Activated CD4-positive, alpha-beta T cell treated with anti-CD3 and anti-CD28 coated beads, Interleukin-2, amount 10 ng/mL, durations not matched to agents 7 days and 5 days (primary cell): ENCODE measurements at places on chromosomes 12 and 14. TPM values are rescaled to one million over a fixed set of nuclear protein-coding genes. Genes with fewer than 3 reads are reported as not detected.

The SELPLG gene
- 214 TPM for total RNA-seq

The PLCZ1 gene
- total RNA-seq: not detected

The AKAP5 gene
- 0.89 TPM for total RNA-seq

The PELI2 gene
- 3.6 TPM for total RNA-seq

The CDKL1 gene
- total RNA-seq: 14.6 TPM

The STAB2 gene
- total RNA-seq: not detected

The KLRB1 gene
- total RNA-seq: 3.1 TPM

GRCh38 chr14:64705381-64706118 lies 1.3 kb downstream of the PLEKHG3 start:
- H3K27ac ChIP-seq: peak overlapping the region; percentile 73
- H3K4me1 ChIP-seq: peaks cover 73% of the 10 kb centered on the region
- H3K4me3 ChIP-seq: peak overlapping the region; percentile 75
- peaks cover 58% of the 10 kb centered on the region for H3K27me3 ChIP-seq
- peaks cover 9% of the 10 kb centered on the region for H3K36me3 ChIP-seq
- DNase-seq: no peak

GRCh38 chr12:123801573-123802178 lies 39.6 kb downstream of the DNAH10 start:
- no peaks in the 10 kb centered on the region for H3K36me3 ChIP-seq
- no peak overlapping the region for H3K27ac ChIP-seq
- no peaks in the 10 kb centered on the region for H3K27me3 ChIP-seq
- DNase-seq: no peak
- no peak overlapping the region for H3K4me3 ChIP-seq

GRCh38 chr14:86973177-86973576 lies 1019.8 kb downstream of the GALC start:
- no peaks in the 10 kb centered on the region for H3K27me3 ChIP-seq
- H3K36me3 ChIP-seq: no peaks in the 10 kb centered on the region
- H3K27ac ChIP-seq: no peak overlapping the region
- DNase-seq: no peak
- H3K4me1 ChIP-seq: no peaks in the 10 kb centered on the region

- no peak overlapping the region for H3K27ac ChIP-seq
- H3K36me3 ChIP-seq: no peaks in the 10 kb centered on the region
- H3K4me3 ChIP-seq: no peak overlapping the region
- peaks cover 9% of the 10 kb centered on the region for H3K4me1 ChIP-seq
These were observed 63.0 kb upstream of the HMGA2 start for GRCh38 chr12:65761301-65761700.

DNA sequence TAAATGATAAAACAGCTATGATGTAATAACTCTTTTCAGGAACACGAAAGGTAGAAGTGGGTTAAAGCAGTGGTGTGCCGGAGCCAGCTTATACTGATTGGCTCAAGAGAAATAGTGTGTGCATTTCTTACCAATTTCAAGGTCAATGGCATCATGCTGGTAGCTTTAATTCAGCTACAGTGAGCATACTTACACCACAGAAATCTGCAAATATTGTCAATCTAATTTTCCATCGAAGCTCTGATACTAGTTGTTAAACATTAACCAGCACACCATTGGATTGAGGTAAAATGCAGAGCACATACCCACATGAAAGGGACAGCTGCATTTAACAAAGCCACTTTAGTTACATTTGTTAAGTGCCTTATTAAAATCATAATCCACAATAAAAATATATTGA lies 225.7 kb downstream of the KCNC2 start:
- no peaks in the 10 kb centered on the region for H3K27me3 ChIP-seq
- no peak overlapping the region for H3K4me3 ChIP-seq
- no peaks in the 10 kb centered on the region for H3K4me1 ChIP-seq
- no peaks in the 10 kb centered on the region for H3K36me3 ChIP-seq

GRCh38 chr12:14190694-14191093 lies 174.8 kb upstream of the ATF7IP start:
- no peaks in the 10 kb centered on the region for H3K36me3 ChIP-seq
- DNase-seq: no peak
- H3K27me3 ChIP-seq: peaks cover 4% of the 10 kb centered on the region
- no peak overlapping the region for H3K27ac ChIP-seq

DNA sequence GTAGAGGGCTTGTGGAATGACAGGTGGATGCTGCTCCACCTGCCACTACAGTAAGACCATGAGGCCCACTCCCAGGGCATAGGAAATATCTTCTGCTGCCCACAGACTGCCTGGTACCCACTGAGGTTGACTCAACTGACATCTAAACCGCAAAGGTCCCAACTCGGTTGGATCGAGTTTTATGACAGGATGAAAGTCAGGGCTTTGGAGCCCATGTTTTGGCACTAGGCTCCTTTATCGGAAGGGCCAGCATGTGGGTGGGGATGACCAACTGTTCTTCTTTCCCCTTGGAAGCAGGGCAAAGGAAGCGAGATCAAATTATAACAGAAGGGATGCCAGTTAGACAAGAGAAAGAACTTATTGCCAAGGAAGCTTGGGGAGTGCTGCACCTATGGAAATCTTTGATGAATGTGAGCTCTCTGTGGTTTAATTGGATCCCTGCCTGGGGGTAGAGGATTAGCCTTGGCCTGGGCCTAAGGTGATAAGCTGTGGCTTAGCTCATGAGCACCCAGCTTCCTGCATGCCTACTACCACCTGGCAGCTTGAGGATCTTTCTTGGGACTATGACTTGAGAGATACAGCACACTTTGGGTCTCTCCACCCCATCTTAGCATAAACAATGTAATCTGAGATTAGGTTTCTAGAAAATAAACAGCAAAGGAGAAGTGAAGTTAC lies 121.8 kb downstream of the KCNA5 start:
- no peak overlapping the region for H3K27ac ChIP-seq
- H3K27me3 ChIP-seq: peaks cover 8% of the 10 kb centered on the region
- H3K4me1 ChIP-seq: no peaks in the 10 kb centered on the region
- no peak overlapping the region for H3K4me3 ChIP-seq
- no peak for DNase-seq

- H3K36me3 ChIP-seq: no peaks in the 10 kb centered on the region
- no peak overlapping the region for H3K4me3 ChIP-seq
- no peak overlapping the region for H3K27ac ChIP-seq
- no peaks in the 10 kb centered on the region for H3K4me1 ChIP-seq
These were observed 8.7 kb downstream of the KITLG start for GRCh38 chr12:88571543-88571942.

DNA sequence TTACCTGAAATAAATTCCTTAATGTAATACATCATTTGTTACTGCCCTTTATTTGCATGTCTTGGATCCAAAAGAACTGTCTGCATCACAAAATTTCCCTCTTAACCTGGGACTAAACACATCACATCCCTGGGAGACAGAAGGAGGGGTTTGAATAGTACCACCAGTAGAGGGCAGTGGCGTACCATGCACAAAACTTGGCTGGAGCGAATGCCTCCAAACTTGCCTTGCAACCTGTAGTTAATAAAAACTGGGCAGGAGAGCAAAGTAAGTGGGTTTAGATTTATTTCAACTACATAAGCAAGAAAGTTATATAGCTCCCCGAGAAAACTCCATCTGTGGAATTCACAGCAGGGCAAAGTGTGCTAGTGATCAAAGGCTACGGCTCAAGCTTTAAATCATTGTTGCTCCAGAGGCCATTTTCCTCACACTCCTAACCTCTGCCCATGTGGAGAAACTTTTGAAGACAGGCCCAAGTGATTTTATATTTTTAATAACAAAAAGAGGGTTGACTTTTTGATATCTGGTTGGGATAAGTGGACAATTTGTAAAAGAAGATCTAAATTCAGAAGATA lies 1176.7 kb upstream of the SEL1L start:
- H3K27ac ChIP-seq: no peak overlapping the region
- no peaks in the 10 kb centered on the region for H3K27me3 ChIP-seq

DNA sequence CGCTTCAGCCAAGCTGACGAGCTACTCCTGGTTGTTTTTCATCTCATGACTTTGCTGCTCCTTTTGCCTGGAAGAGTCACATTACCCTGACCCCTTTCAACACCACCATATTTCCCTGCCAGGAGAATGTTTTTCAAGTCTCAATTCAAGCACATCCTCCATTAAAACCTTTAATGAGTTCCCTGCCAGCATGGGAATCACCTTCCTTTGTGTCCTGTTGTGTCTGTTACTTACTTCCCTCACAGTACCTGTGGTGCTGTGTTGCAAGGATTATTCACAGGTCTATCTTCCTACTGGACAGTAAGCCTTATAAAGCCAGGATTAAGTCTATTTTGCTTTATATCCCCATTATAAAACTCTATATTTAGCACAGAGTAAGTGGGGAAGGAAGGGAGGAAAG lies 13.6 kb upstream of the SLC35F4 start:
- H3K36me3 ChIP-seq: no peaks in the 10 kb centered on the region
- no peak for DNase-seq
- no peak overlapping the region for H3K27ac ChIP-seq
- no peak overlapping the region for H3K4me3 ChIP-seq
- no peaks in the 10 kb centered on the region for H3K4me1 ChIP-seq

GRCh38 chr14:76716285-76716684 lies 45.0 kb upstream of the VASH1 start:
- no peak overlapping the region for H3K4me3 ChIP-seq
- H3K4me1 ChIP-seq: peaks cover 8% of the 10 kb centered on the region
- peaks cover 17% of the 10 kb centered on the region for H3K27me3 ChIP-seq
- H3K36me3 ChIP-seq: no peaks in the 10 kb centered on the region

DNA sequence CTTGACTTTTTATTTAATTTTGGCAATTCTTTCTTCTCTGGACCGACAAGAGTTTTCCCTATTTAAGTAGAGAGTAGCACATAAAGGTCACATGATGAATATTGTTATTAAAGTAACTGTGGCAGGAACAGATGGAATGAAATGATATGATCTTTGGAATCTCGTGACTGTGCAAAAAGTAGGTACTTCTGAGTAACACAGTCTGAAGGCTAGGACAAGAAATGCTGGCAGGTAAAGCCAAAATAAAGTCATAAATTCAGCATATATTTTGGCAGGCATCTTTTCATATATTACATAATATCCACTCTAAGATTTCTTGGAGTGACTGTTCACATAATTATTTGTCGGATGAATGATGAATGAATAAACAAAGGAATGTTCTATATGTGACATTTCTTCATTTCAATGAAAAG lies 121.4 kb downstream of the EFCAB11 start:
- H3K27ac ChIP-seq: no peak overlapping the region
- H3K27me3 ChIP-seq: peaks cover 2% of the 10 kb centered on the region
- H3K4me3 ChIP-seq: no peak overlapping the region
- DNase-seq: no peak
- H3K36me3 ChIP-seq: no peaks in the 10 kb centered on the region
